Sciatic nerve (tissue), 2 donors: ENCODE measurements at places on chromosomes 1 and 21. TPM values are rescaled to one million over a fixed set of nuclear protein-coding genes. Genes with fewer than 3 reads are reported as not detected.

Gene RIPPLY3
- total RNA-seq, result not detected

Gene DAB1
- 10.5 TPM for total RNA-seq

Gene CFHR1
- 1.3 TPM for total RNA-seq

Gene UTP11
- total RNA-seq, result 32.6 TPM

Gene CYP4Z1
- 3.5 TPM for total RNA-seq

Gene NFASC
- 140 TPM for total RNA-seq

Gene SMIM1
- total RNA-seq, result 9.2 TPM

Gene ERRFI1
- 33.7 TPM for total RNA-seq

Gene GPR157
- total RNA-seq, result 8.6 TPM

Gene VHLL
- total RNA-seq, result not detected

Gene OR2T2
- total RNA-seq, result not detected

Gene OR2T29
- total RNA-seq, result not detected

Gene PRAMEF11
- total RNA-seq, result not detected

Gene TRNP1
- 22.7 TPM for total RNA-seq

Gene SKI
- total RNA-seq, result 108 TPM

Gene ZNF648
- total RNA-seq, result 0.53 TPM

DNA sequence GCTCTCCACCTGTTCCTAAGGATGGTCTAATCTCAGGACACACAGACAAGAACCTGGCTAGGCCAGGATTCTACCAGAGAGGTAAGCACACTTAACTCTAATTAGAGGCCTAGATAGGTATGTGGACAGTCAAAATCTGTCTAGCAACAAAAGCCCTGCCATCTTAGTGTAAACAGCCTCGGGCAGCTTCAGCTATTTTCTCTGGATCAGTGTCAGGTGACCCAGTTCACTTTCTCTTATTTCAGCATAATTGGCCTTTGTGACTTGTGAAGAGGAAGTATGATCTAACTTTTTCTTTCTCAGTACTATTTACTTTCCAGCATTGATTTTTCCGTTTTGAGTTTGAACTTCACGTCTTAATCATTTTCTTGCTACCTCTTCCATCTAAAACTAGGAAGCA is 217.7 kb downstream of the CRB1 start:
- DNase-seq, result no peak

- DNase-seq, result no peak
These were observed 14.2 kb upstream of the RGS4 start for GRCh38 chr1:163055005-163055404.

- DNase-seq, result no peak
These were observed 67.7 kb upstream of the TNFSF18 start for GRCh38 chr1:173118404-173118803.

GRCh38 chr1:54942976-54943375 is 37.5 kb upstream of the TMEM61 start:
- DNase-seq, result no peak

- DNase-seq, result no peak
These were observed 31.8 kb downstream of the ZNF684 start for GRCh38 chr1:40563266-40563665.

GRCh38 chr1:62946511-62946910 is 162.6 kb downstream of the ATG4C start:
- no peak for DNase-seq

- no peak for DNase-seq
These were observed 56.6 kb upstream of the PPP2R5A start for GRCh38 chr1:212228591-212229119.

DNA sequence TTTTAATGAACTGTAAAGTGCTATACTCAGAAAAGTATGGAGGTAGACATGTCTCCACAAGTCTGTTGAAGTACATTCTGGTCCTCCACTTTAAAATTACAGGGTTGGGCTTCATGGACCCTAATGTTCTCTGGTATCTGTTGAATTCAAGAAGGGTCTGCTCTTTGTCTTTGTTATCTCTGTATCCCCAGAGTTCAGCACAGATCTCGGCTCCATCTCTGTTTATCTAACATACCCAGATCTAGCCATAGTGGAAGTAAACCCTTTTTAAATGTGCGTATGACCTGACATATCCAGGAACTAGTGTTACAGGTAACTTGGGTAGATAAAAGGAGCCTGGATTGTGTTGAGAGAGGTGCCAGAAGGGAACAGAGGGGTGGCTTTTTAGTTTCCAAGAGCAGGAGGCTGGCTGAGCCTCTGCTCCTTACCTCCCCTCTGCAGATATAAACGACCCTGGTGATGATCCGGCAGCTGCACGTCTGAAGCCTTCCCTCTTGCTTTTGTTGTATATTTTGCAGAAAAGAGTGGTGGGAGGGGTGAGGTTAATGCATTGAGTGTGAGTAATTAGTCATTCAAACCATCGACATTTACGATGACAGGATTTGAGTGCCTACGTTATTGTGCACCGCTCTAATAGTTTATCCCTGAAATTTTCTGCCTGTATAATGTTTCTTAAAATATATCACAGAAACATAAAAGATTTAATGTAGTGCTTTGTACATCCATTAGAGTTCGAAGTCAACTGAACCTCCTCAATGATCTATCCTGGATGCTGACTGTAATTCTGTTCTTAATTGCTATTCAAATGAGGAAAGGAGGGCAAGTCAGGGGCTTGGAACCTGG is 30.8 kb downstream of the ELAVL4 start:
- DNase-seq, result no peak

- DNase-seq, result no peak
These were observed 134.8 kb downstream of the SETD4 start for GRCh38 chr21:35925497-35925896.

GRCh38 chr1:172359491-172359999 is 60.9 kb upstream of the C1orf105 start:
- DNase-seq, result no peak

GRCh38 chr1:105894006-105894405 is 1162.5 kb upstream of the PRMT6 start:
- DNase-seq, result no peak

DNA sequence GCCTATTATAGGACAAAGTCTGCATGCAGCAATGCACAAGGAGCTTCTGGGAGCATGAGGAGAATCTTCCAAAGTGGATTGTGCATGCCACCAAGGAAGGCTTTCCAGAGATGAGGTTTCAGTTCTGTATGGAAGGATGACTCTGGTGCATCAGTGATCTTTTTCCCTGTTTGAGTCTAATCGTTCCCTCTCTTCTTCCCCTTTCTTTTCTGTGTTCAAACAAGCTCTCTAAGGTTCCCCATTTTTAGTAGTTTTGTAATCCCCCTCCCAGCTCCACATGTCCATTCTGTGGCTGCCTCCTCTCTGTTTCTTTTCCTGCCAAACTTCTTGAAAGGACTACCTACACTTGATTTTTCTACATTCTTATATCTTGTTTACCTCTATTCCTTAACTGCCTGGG is 43.3 kb upstream of the USP25 start:
- DNase-seq, result no peak

GRCh38 chr1:158998037-158998780 is 11.5 kb upstream of the IFI16 start:
- DNase-seq, result no peak

DNA sequence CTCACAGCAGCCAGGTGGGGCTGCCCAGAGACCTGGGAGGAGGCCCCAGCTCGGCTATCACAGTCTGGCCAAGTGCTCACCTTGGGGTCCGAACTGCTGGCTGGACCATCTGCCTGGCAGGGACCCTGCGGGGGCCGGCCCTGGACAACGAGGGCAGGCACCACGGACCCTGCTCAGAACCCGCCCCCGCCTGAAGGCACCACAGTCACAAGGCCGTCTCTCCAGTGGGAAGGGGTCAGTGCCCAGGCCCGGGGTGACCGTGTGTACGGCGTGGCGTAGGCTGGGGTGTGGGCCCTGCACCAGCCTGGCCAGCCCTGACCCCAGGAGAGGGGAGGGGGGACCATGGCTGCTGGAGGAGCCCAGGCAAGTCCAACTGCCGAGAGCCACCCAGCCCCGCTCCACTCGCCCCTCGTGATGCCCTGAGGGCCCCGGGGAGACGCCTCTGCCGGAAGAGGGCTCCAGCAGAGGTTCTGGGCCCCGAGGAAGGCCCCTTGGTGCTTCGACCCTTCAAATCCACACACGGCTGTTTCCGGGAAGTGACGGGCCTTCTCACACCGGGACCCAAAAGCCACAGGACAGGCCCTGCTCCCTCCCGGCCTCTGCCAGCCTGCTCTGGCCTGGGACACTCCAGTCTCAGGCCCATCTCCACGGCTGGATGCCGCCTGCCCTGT is 11.2 kb upstream of the RNF223 start:
- DNase-seq, result peak; percentile 48

DNA sequence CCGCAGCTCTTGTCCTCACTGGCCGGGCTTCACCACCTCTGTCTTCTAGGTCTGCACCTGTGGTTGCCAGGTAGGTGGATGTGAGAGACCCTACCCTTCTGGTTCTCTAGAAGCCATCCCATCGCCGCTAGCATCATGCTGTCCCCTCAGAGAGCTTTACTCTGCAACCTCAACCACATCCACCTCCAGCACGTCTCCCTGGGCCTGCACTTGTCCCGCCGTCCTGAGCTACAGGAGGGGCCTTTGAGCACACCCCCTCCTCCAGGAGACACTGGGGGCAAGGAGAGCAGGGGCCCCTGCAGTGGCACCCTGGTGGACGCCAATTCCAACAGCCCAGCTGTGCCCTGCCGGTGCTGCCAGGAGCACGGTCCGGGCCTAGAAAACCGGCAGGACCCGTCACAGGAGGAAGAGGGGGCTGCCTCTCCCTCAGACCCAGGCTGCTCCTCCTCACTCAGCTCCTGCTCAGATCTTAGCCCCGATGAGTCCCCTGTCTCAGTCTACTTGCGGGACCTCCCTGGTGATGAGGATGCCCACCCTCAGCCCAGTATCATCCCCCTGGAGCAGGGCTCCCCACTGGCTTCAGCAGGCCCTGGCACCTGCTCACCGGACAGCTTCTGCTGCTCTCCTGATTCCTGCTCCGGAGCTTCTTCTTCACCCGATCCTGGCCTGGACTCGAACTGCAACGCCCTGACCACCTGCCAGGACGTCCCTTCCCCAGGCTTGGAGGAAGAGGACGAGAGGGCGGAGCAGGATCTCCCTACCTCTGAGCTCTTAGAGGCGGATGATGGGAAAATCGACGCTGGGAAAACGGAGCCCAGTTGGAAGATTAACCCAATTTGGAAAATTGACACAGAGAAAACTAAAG is 1.2 kb downstream of the RUSC1 start:
- DNase-seq, result peak; percentile 60

- DNase-seq, result no peak
These were observed 33.4 kb downstream of the GLIS1 start for GRCh38 chr1:53705446-53706096.

DNA sequence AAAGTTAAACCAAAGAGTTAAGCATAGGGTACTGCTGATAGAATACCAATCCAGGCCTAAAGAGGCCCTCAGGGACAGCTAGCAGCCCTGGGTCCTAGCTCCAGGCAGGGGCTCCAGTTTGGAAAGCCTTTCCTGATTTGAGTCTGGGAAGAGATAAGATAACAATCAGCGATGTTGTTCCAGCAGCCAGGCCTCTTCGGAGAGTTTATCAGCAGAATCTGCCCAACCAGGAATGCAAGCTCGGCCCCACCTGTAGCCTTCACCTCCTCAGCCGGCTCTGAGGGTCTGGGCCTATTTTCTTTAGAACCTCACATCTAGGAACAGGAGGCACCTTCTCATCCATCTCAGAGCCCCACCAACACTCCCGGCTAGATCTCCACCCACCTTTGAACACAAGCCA is 42.6 kb downstream of the PLEKHA6 start:
- DNase-seq, result no peak

DNA sequence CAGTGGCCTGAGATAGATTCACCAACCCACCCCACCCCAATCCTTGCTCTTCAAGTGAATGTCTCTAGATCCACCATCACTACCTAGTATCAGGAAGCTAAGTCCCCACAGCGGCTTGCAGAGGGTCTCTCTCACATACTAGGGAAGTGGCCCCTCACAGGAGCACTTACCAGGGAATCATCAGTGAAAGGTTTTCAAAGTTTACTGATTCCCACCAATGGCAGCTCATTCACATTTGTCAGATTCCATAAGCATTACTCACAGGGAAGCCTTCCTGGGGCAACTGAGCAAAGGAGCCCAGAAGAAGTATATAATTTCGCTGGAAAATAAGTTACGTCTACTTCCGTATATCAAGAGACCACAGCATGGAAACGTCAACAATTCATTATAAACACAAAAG is 120.8 kb downstream of the GREM2 start:
- DNase-seq, result no peak

GRCh38 chr1:56578963-56579875 is at the start of gene PLPP3:
PLPP3 (minus strand) TSS chr1:56579563; CDS start chr1:56579016, 547 bp downstream.
- peak; percentile 91 for DNase-seq

- no peak for DNase-seq
These were observed 522.9 kb downstream of the LRRIQ3 start for GRCh38 chr1:73674945-73675561.

- DNase-seq, result peak; percentile 33
These were observed 52.0 kb downstream of the S100B start for GRCh38 chr21:46552865-46553379.

GRCh38 chr1:197440715-197441114 is 172.7 kb downstream of the CRB1 start:
- no peak for DNase-seq

DNA sequence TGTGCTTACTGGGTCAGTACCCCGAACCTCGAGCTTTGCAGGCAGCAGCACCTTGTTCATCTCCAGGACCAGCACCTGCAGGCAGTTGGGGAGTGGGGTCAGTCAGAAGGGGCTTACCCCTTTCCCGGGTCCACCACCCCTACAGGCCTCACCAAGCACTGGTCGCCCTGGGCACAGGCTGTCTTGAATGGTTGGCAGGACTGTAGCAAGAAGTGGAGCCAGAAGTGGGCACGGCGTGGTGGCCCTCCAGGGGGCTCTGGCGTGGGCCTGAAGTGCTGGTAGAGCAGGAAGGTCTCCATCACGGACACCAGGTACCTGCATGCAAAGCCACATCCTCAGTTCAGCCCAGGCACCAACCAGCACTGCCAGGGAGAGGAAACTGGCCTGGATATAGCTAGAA is 5.2 kb downstream of the MAP3K6 start:
- DNase-seq, result no peak

GRCh38 chr1:40668769-40669525 is 3.5 kb upstream of the RIMS3 start:
- DNase-seq, result peak; percentile 88

DNA sequence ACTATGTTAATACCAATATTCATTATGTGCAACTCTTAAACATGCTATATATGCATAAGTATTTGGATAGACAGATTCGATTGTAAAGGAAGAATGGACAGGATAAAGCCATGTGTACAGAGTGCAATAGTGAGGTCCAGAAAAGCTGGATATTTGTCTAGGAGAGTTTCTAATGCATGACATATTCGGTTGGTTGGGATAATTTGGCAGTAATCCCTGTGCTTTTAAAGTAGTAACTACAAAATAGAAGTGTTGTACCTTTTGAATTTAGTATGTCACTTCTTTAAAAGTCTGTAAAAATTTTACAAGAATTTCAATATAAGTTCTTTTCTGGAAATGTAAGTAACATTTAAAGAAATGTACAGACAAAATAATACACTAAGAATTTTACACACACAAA is 774.5 kb downstream of the USP25 start:
- DNase-seq, result no peak

GRCh38 chr21:46187261-46187660 is 3.0 kb upstream of the SPATC1L start:
- DNase-seq, result no peak
